ENCODE measurements at places on chromosomes 7 and 10.

DNA sequence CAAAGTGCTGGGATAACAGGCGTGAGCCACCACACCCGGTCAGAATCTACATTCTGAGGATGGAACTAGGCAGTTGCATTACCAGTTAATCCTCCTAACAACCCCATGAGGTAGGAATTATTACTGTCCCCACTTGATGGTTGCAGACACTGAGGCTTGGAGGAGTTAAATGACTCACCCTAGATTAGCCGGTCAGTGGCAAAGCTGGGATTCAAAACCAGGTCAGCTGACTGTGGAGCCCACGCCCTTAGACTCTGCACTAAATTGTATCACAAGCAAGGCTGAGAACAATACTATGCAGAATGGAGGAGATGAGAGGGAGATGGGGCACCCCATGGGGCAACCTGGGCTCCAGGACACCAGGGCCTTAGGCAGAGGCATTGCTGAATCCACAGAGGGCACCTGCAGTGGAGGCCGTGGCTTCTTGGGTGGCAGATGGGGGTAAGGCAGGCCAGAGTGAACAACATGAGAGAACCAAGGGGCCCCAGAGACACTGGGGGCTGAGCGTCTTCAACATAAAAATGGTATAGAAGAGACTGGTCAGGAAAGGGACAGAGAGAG lies 723.4 kb downstream of the PARD3 start:
- DNase-seq = no peak

DNA sequence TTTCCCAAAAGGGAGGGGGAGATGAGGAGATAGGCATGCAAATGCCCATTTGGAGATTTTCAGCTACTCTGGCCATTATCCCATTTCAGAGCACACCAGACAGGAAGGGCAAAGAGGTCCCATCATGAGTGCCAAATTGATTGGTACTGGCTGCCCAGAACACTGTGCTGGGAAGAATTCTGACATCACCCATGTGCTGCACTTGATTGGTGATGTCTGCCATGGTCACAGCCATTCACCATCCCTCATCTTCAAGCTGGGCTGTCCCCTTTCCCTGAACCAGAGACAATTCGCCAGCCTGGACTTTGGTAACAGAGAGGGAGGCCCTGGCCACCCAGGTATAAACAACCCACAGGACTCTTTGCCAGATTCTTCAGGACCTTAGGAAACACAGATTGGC lies 23.2 kb upstream of the RADIL start:
- no peak for DNase-seq

- DNase-seq = no peak
Observed at GRCh38 chr10:32171204-32171603, 115.0 kb upstream of the KIF5B start.

GRCh38 chr7:128003167-128003566 lies 28.1 kb downstream of the LRRC4 start:
- DNase-seq = no peak

DNA sequence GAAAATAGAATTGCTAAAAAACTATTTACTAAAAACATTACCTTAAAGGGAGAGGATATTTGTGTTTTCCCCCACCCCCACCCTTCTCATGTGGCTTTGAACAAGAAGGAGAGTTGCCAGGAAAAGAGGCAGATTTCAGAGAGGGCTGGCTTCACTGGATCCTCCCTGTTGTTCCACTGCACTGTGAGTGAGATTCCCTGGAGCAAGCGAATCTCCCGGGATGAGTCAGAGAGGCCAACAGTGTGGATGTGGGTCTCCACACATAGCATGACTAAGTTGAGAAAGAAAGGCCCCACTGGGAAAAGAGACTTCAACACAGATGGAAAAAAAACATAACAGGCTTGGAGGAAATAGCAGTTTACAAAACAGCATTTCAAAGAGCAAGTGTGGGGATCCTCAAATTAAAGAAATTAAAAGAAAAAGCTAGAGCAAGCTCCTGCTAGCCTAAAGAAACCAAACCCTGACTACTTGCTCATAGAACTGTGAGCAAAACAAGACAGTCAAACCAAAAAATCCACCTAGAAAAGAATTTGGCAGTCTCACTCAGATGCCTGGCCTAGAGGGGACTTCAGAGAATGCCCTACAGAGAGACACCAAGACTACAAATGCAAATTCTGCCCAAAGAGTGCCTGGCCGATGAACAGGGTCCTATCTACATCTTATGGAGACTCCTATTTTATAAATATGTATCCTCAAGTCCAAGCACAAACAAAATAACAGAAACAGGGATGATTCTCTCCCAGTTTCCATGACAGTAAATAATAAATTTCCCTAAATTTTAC lies 3.4 kb downstream of the CAV1 start:
- no peak for DNase-seq

GRCh38 chr7:26147030-26147429 lies 5.0 kb upstream of the NFE2L3 start:
- DNase-seq = no peak

- DNase-seq = no peak
Observed at GRCh38 chr7:4819560-4820404, 42.0 kb downstream of the PAPOLB start.

DNA sequence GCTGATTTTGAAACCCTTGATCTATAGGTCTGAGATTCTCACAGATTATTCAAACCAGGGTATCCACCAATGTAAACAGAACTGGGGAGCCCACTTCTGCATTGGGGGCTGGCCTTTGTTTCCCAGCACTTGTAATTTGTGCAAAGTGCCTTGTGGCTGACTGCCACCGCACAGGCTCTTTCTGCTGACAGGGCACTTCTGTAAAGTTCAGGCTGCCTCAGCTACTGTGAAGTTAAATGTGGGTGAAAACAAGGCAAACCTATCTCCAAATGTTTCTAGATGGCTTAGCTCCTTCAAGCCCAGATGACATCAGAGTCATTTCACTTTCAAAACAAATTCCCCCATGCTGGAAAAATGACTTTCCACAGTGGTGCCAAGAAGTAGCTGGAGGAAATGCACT lies 54.7 kb downstream of the GRID1 start:
- DNase-seq = no peak

DNA sequence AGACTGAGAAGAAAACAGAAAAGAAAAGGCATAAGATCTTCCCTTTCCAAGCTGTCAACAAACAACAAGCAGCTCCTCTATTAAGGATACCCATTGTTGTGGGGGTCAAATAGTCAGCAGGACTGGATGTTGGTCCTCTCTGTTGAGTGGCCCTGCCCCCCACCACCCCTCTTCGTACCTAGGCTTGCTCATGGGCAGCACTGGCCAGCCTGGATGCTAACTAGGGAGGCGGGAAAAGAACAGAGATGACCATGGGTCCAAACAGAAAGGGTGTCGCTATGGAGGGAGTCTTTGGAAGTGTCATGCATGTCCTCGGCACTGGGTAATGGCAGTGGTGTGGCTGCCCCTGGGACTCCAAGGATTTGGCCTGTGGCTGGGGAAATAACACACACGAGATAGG lies 45.6 kb downstream of the SPDYE5 start:
- no peak for DNase-seq

GRCh38 chr7:107643407-107643806 lies 17.2 kb upstream of the SLC26A4 start:
- no peak for DNase-seq

GRCh38 chr10:120335553-120335952 lies 121.5 kb upstream of the PLPP4 start:
- DNase-seq = no peak

GRCh38 chr7:90025771-90026170 lies 128.5 kb upstream of the STEAP1 start:
- no peak for DNase-seq

GRCh38 chr10:69969977-69970376 lies 82.7 kb upstream of the MACROH2A2 start:
- DNase-seq = no peak

DNA sequence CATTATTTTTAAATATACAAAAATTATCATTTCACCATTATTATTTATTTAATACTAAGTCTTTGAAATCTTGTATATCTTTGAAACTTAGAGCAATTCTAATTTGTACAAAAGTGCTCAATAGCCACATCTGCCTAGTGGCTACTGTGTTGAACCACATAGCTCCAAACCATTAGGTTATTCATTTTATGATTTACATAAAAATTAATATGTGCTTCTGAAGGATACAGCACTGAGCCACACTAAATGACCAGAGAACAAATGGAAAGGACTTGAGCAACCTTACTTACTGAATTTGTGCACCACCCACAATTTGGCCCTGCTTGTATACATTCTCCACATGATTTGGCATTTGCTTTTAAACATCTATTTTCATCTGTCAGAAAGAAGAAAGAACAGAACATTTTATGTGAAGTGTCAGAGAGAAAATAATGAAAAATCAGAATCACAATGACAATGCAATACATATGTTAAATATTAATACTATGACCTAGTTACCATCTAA lies 25.8 kb downstream of the ITGB1 start:
- DNase-seq = no peak

- DNase-seq = no peak
Observed at GRCh38 chr10:75877877-75878276, 446.5 kb downstream of the LRMDA start.

DNA sequence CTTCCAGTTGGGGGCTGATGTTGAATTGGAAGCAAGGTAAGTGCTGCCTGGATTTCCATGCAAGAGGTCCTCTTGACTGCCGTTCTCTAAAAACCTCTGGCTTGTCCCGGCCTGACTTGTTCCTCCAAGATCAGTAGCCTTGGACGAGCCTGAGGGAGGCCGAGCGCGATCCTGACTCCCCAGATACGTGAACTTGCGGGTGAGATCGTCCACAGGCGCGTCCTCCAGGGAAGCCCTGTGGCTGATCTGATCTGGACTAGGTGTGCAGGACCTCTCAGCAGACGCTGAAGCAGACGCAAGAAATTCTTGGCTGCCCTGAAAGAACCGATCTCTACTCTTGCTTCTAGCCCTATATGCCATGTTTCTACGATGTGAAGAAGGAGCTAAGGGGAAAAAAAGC lies 29.7 kb downstream of the ZC3HAV1 start:
- no peak for DNase-seq

- DNase-seq = no peak
Observed at GRCh38 chr7:137820677-137821420, 25.9 kb downstream of the DGKI start.

DNA sequence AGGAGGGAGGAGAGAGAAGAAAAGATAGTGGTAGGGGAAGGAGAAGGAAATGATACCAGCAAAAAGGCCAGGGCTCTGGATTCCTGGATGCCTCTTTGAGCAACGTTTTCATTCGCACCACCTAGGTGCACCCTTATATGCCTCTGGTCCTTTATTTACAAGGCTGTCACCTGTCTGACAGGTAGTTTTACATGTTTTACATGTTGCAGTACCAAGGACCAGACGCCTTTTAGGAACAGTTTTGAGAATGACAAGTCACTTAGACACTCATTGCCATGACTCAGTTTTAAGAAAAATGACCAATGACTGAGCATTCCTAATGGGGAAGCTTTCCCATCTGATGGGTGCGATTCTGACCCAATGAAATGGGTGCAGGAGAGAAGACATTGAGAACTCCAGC lies 119.8 kb downstream of the GLI3 start:
- no peak for DNase-seq

DNA sequence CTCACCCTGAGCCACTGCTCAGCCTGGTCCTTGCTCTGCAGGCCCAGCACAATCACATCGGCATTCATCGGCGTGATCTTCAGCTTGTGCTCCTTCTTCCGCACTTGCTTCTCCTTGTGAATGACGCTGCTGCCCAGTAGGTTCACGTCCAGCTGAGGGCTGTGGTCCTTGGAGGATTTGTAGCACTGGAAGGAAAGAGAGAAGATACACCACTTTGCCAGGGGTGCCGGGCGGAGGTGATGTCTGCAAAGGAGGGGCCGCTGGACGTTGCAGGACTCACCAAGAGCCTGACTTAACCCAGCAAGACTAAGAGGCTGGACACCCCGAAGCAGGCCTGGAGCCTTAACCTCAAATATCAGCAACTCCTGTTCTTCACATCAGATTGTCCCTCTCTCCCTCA lies 74.8 kb downstream of the VWA2 start:
- DNase-seq = no peak

GRCh38 chr10:687583-688311 lies 1.7 kb downstream of the DIP2C start:
- DNase-seq = no peak

DNA sequence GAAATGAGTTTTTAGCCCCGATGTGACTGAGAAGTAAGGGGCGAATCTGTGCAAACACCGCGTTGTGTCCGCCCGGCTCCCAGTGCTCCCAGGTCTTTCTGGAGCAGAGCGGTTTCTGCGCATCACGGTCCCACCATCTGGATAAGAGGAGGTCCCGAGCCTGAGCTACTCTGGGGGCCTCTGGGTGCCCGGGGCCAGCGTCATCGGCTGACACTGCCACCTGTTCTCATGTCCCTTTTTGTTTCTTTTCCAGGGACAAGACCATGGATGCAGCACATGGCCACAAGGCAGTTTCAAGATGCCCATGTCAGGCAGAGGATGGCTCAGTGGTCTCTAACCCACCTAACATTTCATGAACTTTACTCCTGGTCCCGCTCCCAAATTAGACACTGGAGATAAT lies 24.9 kb downstream of the KLF6 start:
- DNase-seq = no peak

- no peak for DNase-seq
Observed at GRCh38 chr10:78310481-78311080, 276.9 kb downstream of the RPS24 start.

- DNase-seq = no peak
Observed at GRCh38 chr7:64879800-64880199, 23.3 kb upstream of the ZNF273 start.

- DNase-seq = no peak
Observed at GRCh38 chr10:37733822-37734221, 123.6 kb downstream of the ZNF248 start.

DNA sequence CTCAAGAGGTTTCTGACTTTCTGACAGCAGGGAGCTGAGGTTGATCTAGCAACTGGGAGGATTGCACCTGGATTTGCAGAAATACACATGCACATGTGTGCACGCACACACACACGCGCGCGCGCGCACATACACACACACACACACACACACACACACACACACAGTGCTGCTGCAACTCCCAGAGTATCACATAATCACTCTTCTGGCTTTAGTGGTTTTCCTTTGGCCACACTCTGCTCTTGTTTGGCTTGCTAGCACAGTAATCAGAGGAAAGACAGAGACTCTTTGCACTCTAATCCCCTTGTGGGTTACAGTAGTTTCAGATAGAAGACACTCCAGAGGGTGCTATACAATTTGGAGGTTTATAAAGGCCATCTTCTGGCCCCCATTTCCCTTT lies 705.0 kb downstream of the AUTS2 start:
- DNase-seq = no peak

GRCh38 chr7:151402029-151402835 lies 7.6 kb downstream of the WDR86 start:
- no peak for DNase-seq

- no peak for DNase-seq
Observed at GRCh38 chr10:30963992-30964930, 67.4 kb downstream of the ZNF438 start.

- DNase-seq = no peak
Observed at GRCh38 chr7:41277561-41277960, 425.3 kb downstream of the INHBA start.

DNA sequence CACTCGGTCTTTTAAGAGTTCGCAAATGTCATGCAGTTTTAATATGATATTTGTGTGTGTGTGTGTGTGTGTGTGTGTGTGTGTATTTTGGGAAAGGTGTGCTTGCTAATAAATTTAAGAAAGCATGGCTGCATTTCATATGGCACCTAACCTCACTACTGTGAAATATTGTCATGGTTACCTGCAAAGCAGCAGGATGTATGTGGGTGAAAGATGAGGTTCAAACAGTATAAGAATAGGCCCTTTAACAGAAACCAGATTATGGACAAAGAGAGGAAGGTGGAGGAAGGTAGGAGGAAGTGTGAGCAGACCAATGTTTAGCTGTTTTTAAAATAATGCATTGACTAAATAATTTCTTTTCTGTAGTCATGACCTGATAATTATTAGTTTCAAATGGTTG lies 73.5 kb upstream of the CACNA2D1 start:
- no peak for DNase-seq

- no peak for DNase-seq
Observed at GRCh38 chr10:35884657-35885071, 242.6 kb upstream of the FZD8 start.

Data from OCI-M1 (cell line).